ENCODE measurements at places on chromosomes 6 and 20. TPM values are rescaled to one million over a fixed set of nuclear protein-coding genes. Genes with fewer than 3 reads are reported as not detected.

GRCh38 chr6:120096696-120097260 is 747.2 kb upstream of the MAN1A1 start:
- no peak for DNase-seq

DNA sequence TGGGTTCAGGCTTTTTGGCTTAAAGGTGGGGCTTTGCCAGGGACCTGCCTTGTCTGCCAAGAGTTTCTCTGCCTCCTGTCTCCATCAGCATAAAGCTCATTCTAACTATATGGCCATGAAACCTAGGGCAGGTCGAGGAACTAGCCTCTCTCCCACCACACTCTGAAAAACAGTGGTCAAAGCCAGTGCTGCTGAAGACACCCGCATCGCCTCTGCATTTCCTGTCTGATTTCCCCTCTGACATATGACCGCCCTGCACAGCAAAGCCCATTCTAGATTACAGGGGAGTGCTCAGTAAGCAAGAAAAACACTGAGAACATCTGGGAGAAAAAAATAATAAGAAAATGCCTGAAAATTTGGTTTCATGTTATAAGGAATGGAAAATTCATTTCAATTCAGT is 573.6 kb downstream of the PRKN start:
- no peak for DNase-seq

DNA sequence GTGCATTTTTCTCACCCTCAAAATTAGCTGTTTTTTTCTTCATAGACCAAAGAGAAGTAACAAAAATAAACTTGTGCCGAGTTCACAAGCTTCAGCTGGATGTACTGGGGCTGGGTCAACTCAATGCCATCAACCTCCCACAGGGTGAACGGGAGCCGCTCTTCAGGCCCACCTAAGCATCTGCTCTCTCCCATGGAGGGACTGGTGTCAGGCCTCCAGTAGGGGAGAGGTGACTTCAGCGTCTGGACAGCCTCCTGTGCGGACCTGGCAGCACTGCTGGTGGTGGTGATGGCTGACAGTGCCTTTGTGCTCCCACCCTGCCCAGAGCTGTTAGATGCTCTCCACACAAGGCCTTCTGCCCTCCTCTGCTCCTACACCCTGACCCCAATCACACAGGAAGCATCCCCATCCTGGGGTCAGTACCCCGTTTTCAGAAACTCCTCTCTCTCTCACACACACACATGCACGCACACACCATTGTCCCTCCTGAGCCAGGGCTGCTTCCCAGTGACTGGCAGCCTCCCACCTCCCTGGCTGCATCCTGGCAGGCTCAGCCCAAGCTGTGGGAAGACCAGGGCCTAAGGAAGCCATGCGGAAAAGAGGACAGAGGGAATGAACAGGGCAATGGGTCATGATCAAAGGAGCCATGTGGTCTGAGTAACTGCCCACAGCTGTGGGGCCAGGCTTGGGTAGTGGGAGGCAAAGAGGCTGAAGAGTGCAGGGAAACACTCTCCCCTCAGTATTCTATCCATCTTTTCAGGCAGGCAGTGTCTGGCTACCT is 17.7 kb downstream of the CST8 start:
- DNase-seq: no peak

DNA sequence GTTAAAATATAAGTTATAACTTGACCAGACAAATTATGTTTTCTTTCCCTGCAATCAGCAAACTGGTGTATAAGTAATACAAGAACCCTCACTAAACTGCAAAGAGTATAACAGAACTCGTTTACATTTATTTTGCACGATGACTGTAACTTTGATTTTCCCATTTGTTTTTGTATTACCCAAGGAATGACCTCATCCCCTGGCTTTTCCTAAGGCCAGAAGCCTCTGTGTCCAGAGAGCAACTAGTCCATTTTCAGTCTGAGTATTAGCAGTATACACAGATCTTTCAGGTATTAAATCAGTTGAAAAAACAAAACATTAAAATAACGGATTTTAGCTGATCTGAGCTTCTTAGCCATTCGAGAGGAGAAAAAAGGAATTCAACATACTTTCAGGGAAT is 17.2 kb downstream of the COL19A1 start:
- no peak for DNase-seq

DNA sequence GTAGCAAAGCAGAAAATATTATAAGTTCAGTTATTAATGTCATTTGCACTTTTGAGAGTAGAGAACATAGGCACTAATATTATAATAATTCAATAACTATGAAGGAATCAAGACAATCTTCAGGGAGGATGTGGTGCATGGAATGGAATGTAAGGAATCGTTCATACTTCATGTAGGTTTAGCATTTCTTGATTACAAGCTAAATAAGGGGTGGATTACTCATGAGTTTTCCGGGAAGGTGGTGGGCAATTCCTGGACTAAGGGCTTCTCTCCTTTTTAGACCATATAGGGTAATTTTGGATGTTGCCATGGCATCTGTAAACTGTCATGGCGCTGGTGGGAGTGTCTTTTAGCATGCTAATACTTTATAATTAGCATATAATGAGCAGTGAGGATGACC is 9.1 kb upstream of the BTNL2 start:
- no peak for DNase-seq

Gene SCRT2
- polyA plus RNA-seq: not detected
